ENCODE measurements at places on chromosomes 16 and 17.

DNA sequence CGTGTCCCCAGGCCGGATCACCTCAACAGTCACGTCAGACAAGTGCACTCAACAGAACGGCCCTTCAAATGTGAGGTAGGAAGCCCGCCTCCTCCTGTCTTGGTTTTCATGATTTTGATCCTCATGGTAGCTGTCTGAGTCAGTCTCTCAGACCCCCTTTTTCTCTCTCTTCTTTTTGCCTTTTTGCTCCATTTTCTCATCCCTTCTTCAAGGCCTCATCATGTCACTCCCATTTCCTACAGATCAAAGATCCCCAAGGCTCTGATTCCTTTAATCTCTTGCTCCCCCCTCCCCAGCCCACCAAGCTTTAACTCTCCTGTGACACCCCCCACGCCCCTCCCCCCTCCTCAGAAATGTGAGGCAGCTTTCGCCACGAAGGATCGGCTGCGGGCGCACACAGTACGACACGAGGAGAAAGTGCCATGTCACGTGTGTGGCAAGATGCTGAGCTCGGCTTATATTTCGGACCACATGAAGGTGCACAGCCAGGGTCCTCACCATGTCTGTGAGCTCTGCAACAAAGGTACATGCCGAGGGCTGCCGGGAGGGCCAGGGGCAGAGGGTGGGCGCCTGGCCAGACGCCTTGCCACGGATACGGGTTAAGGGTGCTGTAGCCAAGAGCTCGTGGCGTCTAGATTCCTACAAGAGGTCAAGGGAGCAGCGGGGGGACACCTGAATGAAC is 2.0 kb downstream of the MAZ start:
- peaks cover 77% of the 10 kb centered on the region for H3K4me1 ChIP-seq
- no peak for DNase-seq
- H3K36me3 ChIP-seq = peaks cover 26% of the 10 kb centered on the region
- no peaks in the 10 kb centered on the region for H3K27me3 ChIP-seq
- peak overlapping the region; percentile 66 for H3K4me3 ChIP-seq

- H3K27me3 ChIP-seq = no peaks in the 10 kb centered on the region
- H3K4me3 ChIP-seq = no peak overlapping the region
- no peaks in the 10 kb centered on the region for H3K36me3 ChIP-seq
- DNase-seq = no peak
- H3K4me1 ChIP-seq = peaks cover 19% of the 10 kb centered on the region
These were observed 3.3 kb upstream of the PITPNA start for GRCh38 chr17:1565877-1566276.

- no peaks in the 10 kb centered on the region for H3K27me3 ChIP-seq
- no peak overlapping the region for H3K27ac ChIP-seq
- DNase-seq = no peak
- no peaks in the 10 kb centered on the region for H3K36me3 ChIP-seq
These were observed 40.1 kb upstream of the RBBP6 start for GRCh38 chr16:24499193-24499814.

GRCh38 chr17:79005063-79005861 is 4.3 kb downstream of the CANT1 start:
- H3K4me3 ChIP-seq = no peak overlapping the region
- DNase-seq = no peak
- no peak overlapping the region for H3K27ac ChIP-seq
- no peaks in the 10 kb centered on the region for H3K27me3 ChIP-seq

DNA sequence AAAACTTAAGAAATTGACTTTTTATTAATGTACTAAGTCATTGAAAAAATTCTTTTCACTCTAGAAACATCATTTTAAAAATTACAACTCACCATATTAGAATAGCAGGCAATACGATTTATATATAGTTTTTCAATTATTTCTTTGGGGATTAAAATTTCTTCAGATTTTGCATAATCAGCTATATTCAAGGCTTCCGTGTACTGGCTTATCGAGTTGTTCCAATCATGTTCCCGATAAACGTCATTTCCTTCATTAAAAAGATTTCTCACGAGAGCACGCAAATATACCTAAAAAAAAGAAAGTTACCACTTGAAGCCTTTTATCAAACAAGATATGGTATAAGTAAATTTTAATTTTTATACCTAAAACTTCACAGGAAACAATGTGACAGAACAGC is 18.0 kb downstream of the ZC3H7A start:
- H3K36me3 ChIP-seq = peaks cover 38% of the 10 kb centered on the region
- no peaks in the 10 kb centered on the region for H3K27me3 ChIP-seq
- no peak for DNase-seq
- no peak overlapping the region for H3K27ac ChIP-seq
- no peak overlapping the region for H3K4me3 ChIP-seq
- peaks cover 48% of the 10 kb centered on the region for H3K4me1 ChIP-seq

GRCh38 chr17:58310511-58311428 is 17.8 kb downstream of the TSPOAP1 start:
- no peak overlapping the region for H3K4me3 ChIP-seq
- no peaks in the 10 kb centered on the region for H3K27me3 ChIP-seq
- H3K36me3 ChIP-seq = peaks cover 20% of the 10 kb centered on the region
- DNase-seq = no peak
- H3K4me1 ChIP-seq = no peaks in the 10 kb centered on the region

DNA sequence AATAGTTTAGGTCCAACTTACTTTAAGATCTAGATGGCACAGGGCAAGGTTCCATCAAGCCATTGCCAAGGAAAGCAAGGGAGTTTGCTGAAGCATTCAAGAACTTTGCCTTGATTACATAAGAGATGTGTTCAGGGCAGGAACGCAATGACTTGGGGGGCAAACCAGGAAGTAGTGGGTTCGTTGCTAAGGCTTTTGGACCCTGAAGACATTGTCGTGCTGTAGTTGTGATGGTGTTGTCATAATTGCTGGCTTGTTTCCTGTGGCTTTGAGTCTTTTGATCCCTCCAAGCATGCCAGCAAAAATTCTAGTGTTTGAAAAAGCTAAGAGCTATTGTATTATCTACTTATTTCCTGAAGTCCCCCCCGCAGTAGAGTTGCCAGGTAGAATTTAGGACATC is 70.7 kb upstream of the HNF1B start:
- H3K4me3 ChIP-seq = no peak overlapping the region
- no peaks in the 10 kb centered on the region for H3K4me1 ChIP-seq
- no peak for DNase-seq
- no peaks in the 10 kb centered on the region for H3K36me3 ChIP-seq
- H3K27ac ChIP-seq = no peak overlapping the region

GRCh38 chr17:36004594-36005108 is 3.3 kb upstream of the CCL15 start:
- DNase-seq = no peak
- H3K27me3 ChIP-seq = no peaks in the 10 kb centered on the region
- no peaks in the 10 kb centered on the region for H3K36me3 ChIP-seq
- H3K4me3 ChIP-seq = no peak overlapping the region
- H3K27ac ChIP-seq = no peak overlapping the region
- no peaks in the 10 kb centered on the region for H3K4me1 ChIP-seq

GRCh38 chr17:1045456-1045855 is 48.5 kb downstream of the TIMM22 start:
- H3K4me3 ChIP-seq = no peak overlapping the region
- DNase-seq = no peak
- no peaks in the 10 kb centered on the region for H3K27me3 ChIP-seq
- peak overlapping the region; percentile 92 for H3K27ac ChIP-seq

- H3K27ac ChIP-seq = no peak overlapping the region
- peaks cover 31% of the 10 kb centered on the region for H3K27me3 ChIP-seq
- peaks cover 20% of the 10 kb centered on the region for H3K4me1 ChIP-seq
- DNase-seq = peak; percentile 83
- H3K4me3 ChIP-seq = no peak overlapping the region
- H3K36me3 ChIP-seq = no peaks in the 10 kb centered on the region
These were observed 1.7 kb upstream of the RAB11FIP4 start for GRCh38 chr17:31389657-31390381.

DNA sequence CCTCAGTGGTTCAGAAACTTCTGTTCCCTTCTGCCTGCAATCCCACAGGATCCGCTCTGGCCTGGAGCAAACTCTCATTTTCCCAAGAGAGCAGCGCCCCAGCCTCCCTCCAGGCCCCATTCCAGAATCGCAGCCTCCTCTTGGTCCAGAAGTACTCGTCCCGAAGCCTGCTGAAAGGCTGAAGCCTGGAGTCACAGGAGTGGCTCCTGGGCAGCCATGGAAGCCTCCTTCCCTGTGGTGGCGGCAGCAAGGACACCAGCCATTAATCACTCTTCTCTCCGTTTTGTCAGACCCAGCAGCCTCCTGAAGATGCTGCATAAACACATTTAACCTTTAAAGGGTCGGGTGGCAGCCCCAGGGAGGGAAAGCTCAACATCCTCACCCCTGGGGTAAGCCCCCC is 66.9 kb upstream of the TNRC6C start:
- DNase-seq = no peak
- no peaks in the 10 kb centered on the region for H3K27me3 ChIP-seq
- H3K36me3 ChIP-seq = no peaks in the 10 kb centered on the region
- peaks cover 4% of the 10 kb centered on the region for H3K4me1 ChIP-seq

DNA sequence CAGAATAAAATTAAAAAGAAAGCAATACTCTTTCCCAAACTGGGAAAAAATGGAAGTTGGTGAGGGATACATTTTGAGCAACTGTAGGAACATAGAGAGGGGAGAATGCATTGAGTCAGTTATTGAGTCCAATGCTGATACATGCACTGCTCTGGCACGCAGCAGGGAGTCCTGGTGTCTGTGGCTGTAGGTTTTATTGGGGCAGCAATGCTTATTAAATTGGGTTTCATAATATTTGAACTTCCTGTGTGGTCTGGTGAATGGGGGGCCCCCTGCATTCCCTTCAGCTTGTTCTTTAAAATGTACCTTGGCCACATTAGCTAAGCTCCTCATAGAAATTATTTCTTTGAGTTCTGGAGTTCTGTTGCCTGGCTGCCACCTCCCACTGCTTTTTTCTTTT is 125.2 kb upstream of the ELAC2 start:
- no peak overlapping the region for H3K27ac ChIP-seq
- no peaks in the 10 kb centered on the region for H3K27me3 ChIP-seq
- H3K36me3 ChIP-seq = no peaks in the 10 kb centered on the region
- H3K4me1 ChIP-seq = no peaks in the 10 kb centered on the region
- H3K4me3 ChIP-seq = no peak overlapping the region

GRCh38 chr17:38728290-38728831 is 1.8 kb upstream of the CISD3 start:
- peaks cover 58% of the 10 kb centered on the region for H3K4me1 ChIP-seq
- H3K4me3 ChIP-seq = no peak overlapping the region
- DNase-seq = no peak
- H3K36me3 ChIP-seq = peaks cover 33% of the 10 kb centered on the region
- no peaks in the 10 kb centered on the region for H3K27me3 ChIP-seq
- no peak overlapping the region for H3K27ac ChIP-seq

GRCh38 chr16:56183266-56183665 is 8.0 kb upstream of the GNAO1 start:
- H3K4me3 ChIP-seq = no peak overlapping the region
- H3K36me3 ChIP-seq = no peaks in the 10 kb centered on the region
- DNase-seq = no peak

GRCh38 chr16:69762814-69763598 is 874 bp downstream of the WWP2 start:
- H3K4me3 ChIP-seq = peak overlapping the region; percentile 76
- no peaks in the 10 kb centered on the region for H3K36me3 ChIP-seq
- no peak for DNase-seq
- H3K27me3 ChIP-seq = no peaks in the 10 kb centered on the region

DNA sequence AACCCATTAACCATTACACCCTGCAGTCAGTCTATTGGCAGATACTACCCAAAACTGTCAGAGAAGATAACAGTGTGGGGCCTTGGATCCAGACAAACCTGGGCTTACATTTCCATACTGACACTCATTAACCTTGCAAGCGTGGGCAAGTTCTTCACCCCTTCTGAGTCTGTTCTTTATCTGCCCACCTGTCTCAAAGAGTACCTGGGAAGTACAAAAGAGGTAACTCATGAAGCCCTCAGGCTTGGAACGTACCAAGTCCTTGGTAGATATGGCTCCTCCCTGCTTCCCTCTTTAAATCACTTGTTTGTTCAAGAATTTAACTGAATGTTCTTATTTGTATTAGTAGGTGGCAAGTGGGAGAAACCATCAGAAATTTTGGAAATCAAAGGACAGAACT is 2.5 kb upstream of the IGSF6 start:
- DNase-seq = no peak

GRCh38 chr17:75512926-75513640 is 2.3 kb downstream of the CASKIN2 start:
- DNase-seq = no peak
- peak overlapping the region; percentile 94 for H3K27ac ChIP-seq
- H3K4me1 ChIP-seq = peaks cover 79% of the 10 kb centered on the region
- peak overlapping the region; percentile 98 for H3K4me3 ChIP-seq
- H3K36me3 ChIP-seq = peaks cover 31% of the 10 kb centered on the region

GRCh38 chr17:58334256-58334655 is 5.7 kb upstream of the TSPOAP1 start:
- H3K4me1 ChIP-seq = peaks cover 38% of the 10 kb centered on the region
- no peak overlapping the region for H3K4me3 ChIP-seq
- DNase-seq = no peak
- H3K27me3 ChIP-seq = no peaks in the 10 kb centered on the region

DNA sequence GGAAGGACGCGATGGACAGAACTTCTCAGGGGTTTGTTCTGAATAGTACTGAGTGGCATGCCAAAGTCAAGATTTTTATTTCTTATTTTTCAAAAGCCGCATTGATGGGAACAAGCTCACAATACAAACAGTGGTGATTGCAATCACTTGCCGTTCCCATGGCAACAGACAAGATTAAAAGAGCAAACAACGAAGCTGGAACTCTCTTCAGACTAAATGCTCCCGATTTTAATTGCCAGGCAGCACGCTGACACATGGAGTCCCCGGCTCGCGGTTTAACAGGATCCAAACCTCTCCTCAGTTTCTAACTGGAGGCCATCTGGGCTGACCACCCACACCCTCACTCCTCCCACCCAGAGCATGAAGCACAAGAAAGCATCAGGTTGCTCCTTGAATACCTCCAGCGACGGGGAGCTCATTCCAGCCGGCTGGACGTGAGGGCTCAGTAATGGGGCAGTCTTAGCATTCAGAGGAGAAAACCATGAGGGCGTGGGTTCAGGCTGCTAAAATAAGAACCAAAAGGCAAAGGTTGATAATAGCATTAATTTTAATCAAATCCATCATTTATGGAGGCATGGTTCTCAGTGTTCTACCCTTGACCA is 41.5 kb downstream of the AIPL1 start:
- no peak overlapping the region for H3K4me3 ChIP-seq
- no peak overlapping the region for H3K27ac ChIP-seq
- peaks cover 50% of the 10 kb centered on the region for H3K27me3 ChIP-seq
- no peaks in the 10 kb centered on the region for H3K4me1 ChIP-seq

GRCh38 chr17:51230306-51230705 is 29.5 kb downstream of the MBTD1 start:
- DNase-seq = no peak
- H3K4me3 ChIP-seq = no peak overlapping the region
- H3K27ac ChIP-seq = no peak overlapping the region
- no peaks in the 10 kb centered on the region for H3K36me3 ChIP-seq

GRCh38 chr16:88527186-88527936 is 42.8 kb upstream of the ZC3H18 start:
- H3K4me1 ChIP-seq = peaks cover 43% of the 10 kb centered on the region
- peaks cover 46% of the 10 kb centered on the region for H3K27me3 ChIP-seq
- H3K36me3 ChIP-seq = peaks cover 4% of the 10 kb centered on the region
- no peak overlapping the region for H3K27ac ChIP-seq
- DNase-seq = no peak

- no peak for DNase-seq
- H3K4me3 ChIP-seq = no peak overlapping the region
- no peaks in the 10 kb centered on the region for H3K27me3 ChIP-seq
- no peak overlapping the region for H3K27ac ChIP-seq
These were observed 111.4 kb downstream of the PRKCA start for GRCh38 chr17:66413559-66414520.
